T-helper 2 cell treated with Interferon-gamma antibody and Interleukin-4, amounts not matched to agents 5 μg/mL and 100 μg/mL, for 36 hours (primary cell): ENCODE measurements at places on chromosomes 5 and 9.

GRCh38 chr9:112863746-112864145 lies 26.9 kb downstream of the SLC46A2 start:
- DNase-seq: no peak

DNA sequence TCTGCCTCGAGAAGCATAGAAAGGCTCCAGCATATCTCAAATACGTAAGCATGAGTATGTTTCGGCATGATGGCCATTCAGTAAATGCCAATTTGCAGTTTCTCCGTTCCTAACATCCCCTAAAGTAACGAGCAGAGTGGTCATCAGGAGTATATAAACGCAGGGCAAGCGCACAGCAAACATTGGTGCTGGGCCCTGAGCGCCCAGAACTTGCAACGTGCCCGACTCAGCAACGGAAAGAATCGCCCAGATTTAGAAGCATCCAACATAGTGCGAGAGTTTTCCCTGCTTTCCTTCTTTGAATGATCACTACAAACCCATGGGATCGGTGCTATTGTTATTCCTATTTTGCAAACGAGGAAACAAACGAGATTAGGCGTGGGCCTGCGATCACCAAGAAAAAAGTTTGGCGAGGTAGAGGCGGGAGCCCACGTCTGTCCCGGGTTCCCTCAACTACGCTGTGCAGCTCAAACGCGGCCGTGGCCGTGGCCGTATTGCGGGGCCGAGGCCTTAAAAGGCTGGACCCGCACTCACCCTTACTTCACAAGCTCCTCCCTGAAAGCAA lies 505 bp downstream of the RPS14 start:
- no peak for DNase-seq

GRCh38 chr5:111262153-111262552 lies 38.0 kb downstream of the CAMK4 start:
- DNase-seq: no peak

DNA sequence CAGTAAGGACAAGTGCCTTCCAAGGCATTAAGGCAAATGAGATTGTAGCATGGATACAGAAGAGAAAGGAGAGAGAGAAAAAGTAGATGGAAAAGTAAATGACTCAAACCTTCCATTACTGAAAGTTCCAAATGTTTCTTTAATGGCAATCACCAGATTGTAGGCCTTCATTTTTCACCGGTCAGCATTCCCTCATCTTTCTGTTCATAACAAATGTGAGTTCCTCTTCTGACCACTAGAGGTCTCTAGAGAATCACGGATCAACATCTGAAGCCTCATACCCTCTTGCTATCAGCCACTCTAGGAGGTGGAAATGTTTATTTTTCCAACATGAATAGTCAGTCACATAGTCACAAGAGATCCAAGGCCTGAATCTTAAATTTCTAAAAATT lies 73.6 kb upstream of the RPS23 start:
- DNase-seq: no peak

DNA sequence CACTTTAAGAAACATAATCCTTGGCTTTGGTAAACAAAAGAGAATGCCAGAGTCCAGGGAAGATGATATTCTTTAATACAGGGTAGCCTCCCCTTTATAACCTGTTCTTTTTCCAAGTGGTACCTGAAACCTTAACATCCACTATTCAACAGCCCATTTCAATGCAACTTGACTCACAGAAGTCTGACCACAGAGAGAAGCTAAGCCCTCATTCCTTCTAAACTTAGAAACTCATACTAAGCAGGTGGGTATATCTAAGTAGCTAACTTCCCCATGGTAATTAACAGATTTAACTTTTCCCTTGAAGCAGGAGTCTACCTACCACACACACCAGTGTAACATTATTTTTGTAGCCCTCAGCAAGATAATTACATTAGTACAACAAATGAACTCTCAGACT lies 91.9 kb downstream of the CEMIP2 start:
- no peak for DNase-seq

DNA sequence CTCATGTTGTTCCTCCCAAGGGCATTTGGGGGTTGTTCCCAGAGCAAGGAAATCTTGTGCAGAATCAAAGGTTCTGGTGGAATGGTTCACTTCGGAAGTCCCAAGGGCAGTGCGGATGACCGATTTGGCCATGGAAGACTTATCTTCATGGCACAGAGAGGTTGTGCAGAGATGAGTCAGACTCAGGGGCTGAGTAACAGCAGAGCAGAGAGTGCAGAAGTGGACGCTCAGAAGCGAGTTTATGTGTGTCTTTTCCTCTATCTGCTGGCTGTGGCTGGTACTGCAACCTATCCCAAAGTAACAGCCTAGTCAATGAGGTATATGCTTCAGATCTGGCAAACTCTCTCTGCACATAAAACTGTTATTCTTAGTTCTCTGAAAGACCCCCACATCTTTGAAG lies 118.1 kb downstream of the DPYSL3 start:
- no peak for DNase-seq

- no peak for DNase-seq
Measured at GRCh38 chr9:113261917-113262671, 13.3 kb downstream of the CDC26 start.

GRCh38 chr9:133640580-133641395 lies 4.6 kb downstream of the DBH start:
- no peak for DNase-seq

DNA sequence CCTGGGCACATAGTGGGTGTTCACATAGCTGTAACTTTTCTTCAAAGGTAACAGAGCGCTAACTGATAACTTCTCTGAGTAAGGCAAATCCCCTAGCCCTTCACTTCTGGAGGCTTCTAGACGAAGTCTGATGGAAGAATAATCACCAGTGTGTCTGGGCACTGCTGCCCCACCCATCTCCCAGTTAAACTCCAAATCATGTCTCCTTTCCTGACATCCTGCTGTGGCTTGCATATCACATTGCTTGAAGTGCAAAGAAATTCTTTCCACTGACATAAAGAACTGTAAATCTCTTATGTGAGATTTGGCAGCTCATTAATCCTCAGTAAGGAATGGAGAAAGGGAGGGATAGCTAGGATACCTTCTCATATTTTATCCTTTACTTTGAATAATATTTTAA lies 74.6 kb downstream of the MARCHF11 start:
- DNase-seq: no peak

- no peak for DNase-seq
Measured at GRCh38 chr5:172052450-172053236, 46.2 kb upstream of the FBXW11 start.

- DNase-seq: no peak
Measured at GRCh38 chr5:76874088-76874581, 24.3 kb downstream of the S100Z start.

DNA sequence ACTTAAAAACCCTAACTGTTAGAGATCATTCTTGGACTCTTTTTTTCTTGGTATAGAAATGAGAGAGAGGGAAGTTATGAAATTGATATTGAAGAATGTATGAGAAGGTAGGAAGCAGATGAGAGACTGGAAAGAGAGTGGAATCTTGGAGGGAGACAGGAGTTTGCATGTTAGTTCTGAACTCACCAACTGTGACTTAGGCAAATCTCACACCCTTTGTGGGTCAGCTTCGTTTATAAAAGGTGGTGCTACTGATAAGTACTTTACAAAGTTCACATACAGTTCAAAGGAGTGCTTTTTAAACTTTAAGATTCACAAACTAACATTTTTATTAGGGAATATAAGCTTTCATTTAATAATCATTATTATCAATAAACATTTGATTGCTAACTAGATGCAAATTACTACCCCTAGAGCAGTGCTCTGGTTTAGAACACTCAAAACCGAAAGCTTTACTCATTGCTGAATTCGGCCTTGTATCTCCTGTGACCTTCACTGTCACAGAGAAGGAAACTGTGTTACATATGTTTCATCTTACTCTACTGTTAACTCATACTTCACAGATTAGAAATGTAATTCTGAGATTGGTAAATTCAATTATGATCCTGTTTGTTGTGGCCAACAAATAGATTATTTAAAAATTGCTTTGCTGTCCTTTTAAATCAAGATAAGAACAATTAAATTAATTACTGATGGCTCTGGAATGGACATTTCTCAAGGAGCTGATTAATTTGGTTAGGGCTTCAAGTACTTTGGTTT lies 143.2 kb downstream of the RMI1 start:
- no peak for DNase-seq

GRCh38 chr9:127963359-127964064 lies 17.3 kb downstream of the EEIG1 start:
- DNase-seq: no peak

DNA sequence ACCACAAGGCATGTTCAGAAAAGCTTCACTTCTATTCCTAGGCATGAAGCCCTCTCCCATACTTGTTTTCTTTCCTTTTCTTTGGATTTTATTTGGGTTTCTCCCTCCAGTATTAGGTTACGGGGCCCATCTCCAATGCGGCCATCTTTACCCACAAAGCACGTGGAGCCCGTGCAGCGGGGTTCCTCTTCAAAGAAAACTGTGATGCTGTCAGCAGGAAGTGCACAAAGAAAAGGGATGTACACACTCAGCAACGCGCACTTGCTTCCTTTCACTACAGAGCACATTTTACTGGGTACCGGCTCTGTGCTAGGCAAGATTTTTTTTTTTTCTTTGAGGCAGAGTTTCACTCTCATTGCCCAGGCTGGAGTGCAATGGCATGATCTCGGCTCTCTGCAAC lies 106.6 kb downstream of the COL23A1 start:
- DNase-seq: no peak

DNA sequence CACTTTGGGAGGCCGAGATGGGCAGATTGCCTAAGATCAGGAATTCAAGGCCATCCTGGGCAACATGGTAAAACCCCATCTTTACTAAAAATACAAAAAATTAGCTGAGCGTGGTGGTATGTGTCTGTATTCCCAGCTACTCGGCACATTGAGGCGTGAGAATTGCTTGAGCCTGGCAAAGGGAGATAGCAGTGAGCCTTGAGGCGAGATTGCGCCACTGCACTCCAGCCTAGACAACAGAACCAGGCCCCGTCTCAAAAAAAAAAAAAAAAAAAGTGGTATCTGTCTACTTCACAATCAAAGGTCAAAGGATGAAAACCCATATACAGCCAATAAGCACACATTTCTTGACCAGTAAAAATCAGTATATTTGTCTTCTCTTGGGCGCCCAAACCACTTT lies 728.5 kb upstream of the ADAMTS16 start:
- DNase-seq: no peak

DNA sequence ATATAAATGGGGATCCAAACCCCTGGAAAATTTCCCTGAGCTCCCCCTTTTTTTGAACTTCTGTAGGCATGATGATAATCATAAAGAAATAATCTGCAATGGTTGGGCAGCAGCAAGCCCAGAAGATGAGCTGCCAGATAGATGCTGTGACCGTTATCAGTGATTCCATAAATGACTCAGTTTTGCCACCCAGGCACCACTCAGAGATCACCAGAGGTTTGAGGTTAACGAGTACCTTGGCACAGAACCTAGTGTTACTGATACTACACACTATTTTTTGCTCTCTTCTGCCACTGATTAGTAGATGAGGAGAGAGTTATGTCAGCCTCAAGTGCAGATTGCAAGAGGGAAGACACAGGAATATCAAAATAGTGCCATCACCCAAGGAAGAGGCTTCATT lies 199.3 kb upstream of the PTGER4 start:
- DNase-seq: peak; percentile 76

GRCh38 chr5:2093859-2094615 lies 211.3 kb upstream of the IRX4 start:
- DNase-seq: no peak

DNA sequence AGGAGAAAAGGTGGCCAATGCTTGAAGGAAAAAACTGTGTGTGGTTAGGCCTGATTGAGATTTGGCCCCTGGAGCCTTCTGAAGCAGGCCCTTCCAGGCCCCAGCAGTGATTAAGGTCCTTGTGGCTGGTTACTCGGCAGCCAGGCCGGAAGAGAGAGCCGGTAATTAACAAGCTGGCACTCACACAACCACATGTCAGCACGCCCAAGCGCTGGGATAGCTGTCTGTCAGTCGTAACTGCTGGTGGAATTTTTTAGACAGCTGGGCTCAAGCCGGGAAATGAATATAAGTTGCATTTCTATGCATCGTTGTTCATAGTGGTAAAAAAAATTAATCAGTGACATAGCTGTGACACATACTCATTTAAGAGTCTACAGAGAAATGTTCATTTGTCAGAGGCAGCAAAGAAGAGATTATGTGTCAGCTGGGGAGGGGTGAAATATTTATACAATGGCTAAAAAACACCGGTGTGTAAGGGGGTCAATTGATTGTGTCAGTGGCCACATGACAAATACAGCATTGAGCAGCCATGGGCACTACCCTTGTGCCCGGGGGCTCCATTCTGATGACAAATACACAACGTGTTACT lies 13.7 kb upstream of the ARAP3 start:
- no peak for DNase-seq

- peak; percentile 19 for DNase-seq
Measured at GRCh38 chr9:88829276-88829675, 162.0 kb upstream of the S1PR3 start.

- DNase-seq: no peak
Measured at GRCh38 chr9:71608825-71609447, 159.4 kb downstream of the CEMIP2 start.
